ENCODE measurements at places on chromosomes 3 and 15.

DNA sequence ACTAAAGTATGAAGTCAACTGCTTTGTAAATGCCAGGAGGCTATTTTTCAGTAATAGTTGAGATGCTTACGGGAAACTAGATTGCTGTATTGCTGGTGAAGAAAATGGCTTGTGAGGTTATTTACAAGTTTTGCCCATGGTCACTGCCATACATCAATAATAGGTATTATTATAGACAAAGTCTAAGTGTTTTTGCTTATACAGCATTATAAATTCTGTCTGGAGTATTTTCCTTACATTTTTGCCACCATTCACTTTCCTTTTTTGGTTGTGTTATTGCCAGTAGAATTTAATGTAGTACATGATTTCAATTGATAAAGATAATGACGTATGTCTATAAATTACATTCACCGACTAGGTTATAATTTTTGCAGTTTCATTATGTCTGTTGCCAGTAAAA is 114.2 kb downstream of the CDIN1 start:
- DNase-seq: no peak

DNA sequence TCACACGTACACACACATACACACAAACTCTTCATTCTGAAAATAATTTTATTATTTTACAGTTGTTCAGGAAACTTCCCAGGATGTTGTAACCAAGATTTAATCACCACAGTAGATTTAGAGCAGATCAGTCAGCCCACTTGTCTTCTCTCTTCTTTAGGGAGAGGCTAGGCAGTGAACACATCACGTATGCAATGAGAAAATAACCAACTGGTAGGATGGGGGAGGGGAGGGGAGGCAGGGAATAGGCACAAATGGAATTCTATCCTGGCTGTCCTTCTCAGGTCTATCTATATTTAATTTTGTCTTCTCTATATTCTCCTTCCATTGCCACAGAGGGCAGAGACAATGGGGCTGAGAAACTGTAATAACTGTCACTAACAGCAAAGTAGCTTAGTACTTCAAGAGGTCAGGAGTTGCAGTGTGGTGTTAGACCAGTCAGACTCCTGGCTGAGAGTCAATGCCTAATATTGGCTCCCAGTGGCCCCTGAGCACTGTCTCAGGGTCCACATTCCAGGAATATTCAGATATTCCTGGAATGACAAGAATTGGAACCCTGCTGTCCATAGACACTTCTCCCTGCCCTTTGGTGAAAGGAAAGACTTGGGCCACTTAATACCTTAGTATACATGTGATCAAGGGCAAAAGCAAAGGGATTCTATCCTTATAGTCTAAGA is 2.6 kb upstream of the HCLS1 start:
- DNase-seq: no peak

DNA sequence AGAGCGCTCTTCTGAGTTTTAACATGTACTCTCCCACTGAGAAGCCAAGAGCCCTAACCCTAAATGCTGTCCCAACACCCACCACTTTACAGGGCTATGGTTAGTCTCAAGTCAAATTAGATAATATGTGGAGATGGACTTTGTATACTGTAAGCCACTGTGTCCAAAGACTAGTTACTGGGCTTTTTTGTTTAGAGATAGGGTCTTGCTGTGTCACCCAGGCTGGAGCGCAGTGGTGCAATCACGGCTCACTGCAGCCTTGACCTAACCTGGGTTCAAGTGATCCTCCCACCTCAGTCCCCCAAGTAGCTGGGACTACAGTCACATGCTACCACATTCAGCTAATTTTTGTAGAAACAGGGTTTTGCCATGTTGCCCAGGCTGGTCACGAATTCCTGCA is 23.2 kb downstream of the ZNF445 start:
- DNase-seq: no peak

DNA sequence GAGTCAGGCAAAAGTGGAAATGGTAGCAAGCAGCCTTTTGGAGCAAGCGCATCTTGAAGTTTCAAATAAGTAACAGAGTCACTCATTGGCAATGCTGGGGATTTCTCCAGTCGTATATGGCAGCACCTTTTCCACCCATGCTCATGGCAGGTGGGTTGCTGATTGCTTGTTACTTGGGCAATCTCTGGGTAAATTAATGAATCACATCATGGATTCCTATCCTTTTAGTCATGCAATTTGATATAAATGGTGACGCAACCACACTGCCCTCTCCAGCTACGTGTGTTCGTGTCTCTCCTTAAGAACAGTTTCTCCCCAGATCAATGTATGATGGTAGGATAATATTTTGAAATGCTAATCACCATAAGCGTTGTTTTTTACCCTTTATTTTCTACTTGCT is 339.9 kb upstream of the KCNH8 start:
- no peak for DNase-seq

- no peak for DNase-seq
Measured at GRCh38 chr15:83308671-83309070, 24.2 kb upstream of the BNC1 start.

DNA sequence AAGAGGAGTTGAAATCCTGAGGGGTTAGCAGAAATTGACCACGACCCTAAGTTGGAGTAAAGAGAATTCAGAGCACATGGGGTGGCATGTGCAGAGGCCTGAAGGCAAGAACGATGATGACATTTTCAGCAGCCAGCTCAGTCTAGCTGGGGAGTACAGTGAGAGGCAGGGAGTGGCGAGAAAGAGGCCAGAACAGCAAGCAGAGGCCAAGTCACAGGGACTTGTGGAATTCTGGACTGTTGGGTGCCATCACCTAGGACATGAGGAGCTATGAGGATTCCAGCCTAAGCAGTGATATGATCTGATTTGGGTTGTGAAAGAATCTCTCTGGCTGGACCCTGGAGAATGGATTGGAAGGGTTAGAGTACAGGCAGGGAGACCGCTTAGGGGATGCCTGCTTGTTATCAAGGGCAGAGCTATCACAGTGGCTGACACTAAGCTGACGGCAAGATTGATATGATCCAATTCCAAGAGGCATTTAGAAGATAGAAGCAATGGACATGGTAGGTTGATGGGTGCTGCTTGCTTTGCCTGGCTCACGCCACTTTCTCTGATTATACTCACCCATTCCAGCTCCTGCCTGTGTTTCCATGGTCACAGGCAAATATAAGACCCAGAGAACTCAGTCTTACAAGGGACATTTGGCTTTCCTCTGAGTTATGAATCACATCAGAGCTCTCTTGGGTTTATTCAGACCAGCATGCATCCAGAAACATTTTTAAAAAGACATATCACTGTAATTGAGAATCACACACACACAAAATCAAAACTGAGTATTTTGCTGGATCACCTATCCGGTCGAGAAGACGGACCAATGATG is 66.4 kb downstream of the LRTM1 start:
- DNase-seq: no peak

DNA sequence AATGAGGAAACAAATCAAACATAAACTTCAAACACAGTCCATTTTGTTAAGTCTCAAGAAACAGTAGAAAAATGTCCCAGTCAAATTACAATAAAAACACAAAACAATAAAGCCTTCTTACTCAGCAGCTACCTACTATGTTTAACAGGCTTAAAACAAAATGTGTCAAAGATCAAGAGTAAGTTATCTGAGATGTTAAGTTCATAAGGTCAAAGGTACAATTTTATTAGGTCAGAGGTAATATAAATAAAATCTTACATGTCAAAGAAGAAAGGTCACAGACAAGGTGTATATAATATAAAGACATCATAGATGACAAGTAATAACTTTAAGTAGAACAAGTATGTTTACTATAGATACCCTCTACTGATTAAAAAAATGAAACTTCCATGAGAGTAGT is 208.3 kb downstream of the SCAPER start:
- no peak for DNase-seq

DNA sequence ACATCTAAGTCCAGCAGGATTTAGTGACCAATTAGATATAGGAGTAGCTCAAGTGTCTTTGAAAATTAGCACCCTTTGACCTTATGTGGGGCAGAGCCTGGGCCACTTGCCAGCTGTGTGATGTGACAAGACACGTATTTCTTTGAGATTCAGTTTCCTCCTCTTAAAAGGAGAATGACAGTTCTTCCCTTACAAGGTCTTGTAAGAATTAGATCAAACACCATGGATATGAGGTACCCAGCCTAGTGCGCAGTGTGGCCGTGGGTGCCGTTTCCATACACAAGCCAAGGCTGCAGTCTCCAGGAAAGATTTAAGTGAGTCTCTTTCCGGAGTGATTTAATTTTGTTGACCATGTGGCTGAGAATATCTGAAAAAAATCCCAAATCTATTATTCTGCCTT is 46.3 kb downstream of the ARHGAP31 start:
- no peak for DNase-seq

Measured in GM13977 (cell line).